ENCODE measurements at places on chromosomes 4 and X.

- DNase-seq: no peak
These were observed 23.7 kb downstream of the SULT1E1 start for GRCh38 chr4:69836287-69836686.

DNA sequence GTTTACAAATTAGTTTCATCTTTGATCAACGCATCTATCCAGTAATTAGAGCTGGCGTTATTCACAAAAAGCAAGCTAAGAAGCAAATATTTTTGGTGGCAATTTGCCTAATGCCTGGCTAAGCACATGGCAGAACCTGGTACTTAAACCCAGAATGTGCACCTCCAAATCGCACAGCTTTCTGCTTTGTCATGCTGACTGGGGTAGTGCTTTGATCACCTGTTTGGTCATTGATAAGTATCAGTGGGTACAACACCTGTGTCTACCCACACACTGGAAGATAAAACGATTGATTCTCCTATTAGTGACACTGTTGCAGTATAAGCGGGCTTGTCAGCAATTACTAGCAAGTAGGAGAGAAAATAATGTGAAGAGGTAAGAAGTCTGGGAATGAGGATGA is 1.9 kb downstream of the NUDT6 start:
- DNase-seq: no peak

DNA sequence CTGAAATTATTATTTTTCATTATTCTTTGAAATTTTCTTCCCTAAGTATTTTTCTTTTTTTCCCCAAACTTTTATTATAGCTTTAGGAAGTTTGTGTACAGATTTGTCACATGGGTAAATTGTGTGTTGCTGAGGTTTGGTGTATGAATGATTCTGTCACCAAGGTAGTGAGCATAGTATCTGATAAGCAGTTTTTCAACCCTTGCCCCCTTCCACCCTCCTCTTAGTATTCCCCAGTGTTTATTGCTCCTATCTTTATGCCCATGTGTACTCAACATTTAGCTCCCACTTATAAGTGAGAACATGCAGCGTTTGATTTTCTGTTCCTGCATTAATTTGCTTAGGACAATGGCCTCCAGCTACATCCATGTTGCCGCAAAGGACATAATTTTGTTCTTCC is 103.9 kb upstream of the MAGEB2 start:
- DNase-seq: no peak

- no peak for DNase-seq
These were observed 22.6 kb upstream of the CD38 start for GRCh38 chr4:15755321-15756155.

GRCh38 chr4:70943114-70943513 is 40.9 kb downstream of the MOB1B start:
- no peak for DNase-seq

GRCh38 chrX:69079268-69079667 is 86.0 kb downstream of the PJA1 start:
- DNase-seq: no peak

- DNase-seq: no peak
These were observed 102.3 kb downstream of the SCD5 start for GRCh38 chr4:82696117-82696860.

- no peak for DNase-seq
These were observed 129.1 kb upstream of the SMAD1 start for GRCh38 chr4:145352438-145353145.

DNA sequence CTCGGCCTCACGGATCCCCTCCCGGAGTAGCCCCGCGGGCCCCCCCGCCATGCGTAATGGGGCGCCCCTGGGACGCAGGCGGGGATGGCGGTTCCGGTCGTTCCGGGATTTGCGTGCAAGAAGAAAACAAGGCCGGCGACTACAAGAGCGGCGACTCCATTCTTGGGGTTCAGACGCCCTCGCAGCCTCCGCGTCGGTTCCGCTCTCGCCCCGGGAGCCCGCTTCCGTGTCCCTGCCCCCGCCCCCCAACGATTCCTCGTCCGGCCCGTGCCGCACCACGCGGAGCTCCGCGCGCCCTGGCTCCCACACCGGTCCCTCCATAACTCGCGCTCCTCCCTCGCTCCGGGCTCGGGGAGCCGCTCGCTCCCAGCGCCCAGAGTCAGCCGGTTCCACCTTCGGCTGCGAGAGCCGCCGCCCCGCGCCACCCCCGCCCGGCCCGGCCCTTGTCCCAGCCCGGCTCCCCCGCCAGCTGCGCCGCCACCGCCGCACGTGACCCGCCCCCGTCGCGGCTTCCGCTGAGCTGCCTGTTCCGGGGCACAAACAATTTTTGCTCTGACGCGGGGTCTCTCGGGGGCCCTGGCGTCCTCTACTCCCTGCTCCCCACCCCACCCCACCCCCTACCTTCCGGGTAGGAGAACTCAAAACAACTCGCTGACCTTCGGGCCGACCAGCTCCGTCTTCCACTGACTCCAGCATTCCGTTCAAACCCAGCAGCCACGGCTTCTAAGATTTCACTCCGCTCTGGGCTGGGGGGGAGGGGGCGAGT is 78.8 kb upstream of the BCOR start:
- DNase-seq: no peak

GRCh38 chrX:72203421-72203820 is 21.9 kb downstream of the PIN4 start:
- no peak for DNase-seq

DNA sequence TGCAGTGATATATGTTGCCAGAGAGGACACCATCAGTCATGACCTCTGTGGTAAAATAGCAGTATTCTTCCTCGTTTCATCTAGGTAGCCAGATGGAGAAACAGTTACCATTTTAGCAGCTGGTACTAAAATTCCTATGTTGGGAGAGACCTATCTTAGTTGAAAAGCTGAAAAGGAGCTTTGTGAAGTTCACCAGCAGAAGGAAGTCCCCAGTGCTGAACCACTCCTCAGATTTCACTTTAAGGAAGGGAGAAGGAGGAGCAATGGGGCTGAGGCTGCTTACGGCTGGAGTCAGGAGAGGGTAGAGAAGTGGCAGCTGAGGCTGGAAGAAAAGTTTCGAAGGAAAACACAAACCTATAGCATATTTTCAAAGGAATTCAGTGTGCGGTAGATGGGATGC is 103.7 kb downstream of the ATXN3L start:
- no peak for DNase-seq

DNA sequence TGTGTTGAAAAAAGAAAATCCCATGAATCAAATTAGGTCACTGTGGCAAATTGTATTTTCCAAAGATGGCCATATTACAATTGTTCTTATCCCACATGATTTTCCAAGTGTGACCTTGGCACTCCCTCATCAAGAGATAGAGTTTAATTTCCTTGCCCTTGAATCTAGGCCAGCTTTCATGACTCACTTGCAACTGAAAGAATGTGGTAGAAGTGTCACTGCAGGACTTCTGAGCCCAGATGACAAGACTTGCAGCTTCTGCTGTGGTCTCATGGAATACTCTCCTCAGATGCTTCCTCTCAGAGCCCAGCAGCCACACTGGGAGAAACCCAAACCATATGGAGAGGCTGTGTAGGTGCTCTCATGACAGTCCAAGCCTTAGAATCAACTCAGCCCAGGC is 139.0 kb downstream of the ADAMTS3 start:
- no peak for DNase-seq

GRCh38 chrX:130108647-130109428 is 1.5 kb downstream of the ELF4 start:
- DNase-seq: no peak

DNA sequence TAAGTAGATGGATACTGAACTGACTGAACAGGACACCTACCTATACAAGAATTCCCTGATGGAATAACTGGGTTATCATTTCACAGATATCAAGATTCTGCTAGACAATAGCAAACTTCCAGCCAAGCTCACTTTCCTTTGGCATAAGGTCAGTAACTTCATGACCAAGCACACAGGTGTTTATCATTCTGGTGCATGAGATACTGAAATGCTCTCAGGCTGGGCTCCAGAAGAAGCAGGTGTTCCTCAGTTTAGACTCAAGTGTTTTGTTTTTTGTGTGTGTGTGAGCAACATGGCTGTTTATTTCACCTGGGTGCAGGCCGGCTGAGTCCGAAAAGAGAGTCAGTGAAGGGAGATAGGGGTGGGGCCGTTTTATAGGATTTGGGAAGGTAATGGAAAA is 201.5 kb upstream of the SPOCK3 start:
- no peak for DNase-seq

DNA sequence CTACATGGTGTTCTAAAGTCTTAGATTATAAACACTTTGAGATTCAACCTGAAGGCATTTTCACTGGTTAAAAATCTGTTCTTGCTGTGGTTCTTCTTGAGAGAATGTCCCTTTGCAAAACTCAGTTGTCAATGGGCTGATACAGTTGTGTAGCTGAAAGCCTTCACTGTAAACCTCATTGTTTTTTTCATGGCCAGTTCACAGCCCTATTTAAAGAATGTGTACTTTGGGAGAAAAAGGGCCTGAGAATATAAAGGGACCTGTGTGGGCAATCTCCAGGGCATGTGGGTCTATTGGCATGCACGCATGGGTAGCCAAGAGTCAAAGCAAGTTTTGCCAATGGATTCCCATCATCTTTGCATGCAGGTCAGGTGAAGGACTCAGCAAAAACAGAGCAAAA is 7.8 kb upstream of the MAP7D3 start:
- no peak for DNase-seq

DNA sequence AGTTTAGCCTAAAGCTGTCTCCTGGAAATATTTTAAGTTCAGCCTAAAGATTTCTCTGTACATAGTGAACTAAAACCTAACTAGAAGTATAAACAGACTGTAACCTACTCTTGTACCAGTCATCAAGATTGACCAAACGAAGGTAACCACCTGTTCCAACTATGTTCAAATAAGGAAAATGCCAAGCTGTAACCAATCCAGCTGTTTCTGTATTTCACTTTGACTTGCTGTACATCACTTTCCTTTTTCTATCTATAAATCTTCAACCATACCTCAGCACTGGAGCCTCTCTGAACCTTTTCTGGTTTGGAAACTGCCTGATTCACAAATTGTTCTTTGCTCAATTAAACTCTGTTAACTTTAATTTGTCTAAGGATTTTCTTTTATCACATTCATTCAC is 3.1 kb upstream of the CYSLTR1 start:
- no peak for DNase-seq

GRCh38 chrX:41234962-41235361 is 99.0 kb upstream of the DDX3X start:
- no peak for DNase-seq

DNA sequence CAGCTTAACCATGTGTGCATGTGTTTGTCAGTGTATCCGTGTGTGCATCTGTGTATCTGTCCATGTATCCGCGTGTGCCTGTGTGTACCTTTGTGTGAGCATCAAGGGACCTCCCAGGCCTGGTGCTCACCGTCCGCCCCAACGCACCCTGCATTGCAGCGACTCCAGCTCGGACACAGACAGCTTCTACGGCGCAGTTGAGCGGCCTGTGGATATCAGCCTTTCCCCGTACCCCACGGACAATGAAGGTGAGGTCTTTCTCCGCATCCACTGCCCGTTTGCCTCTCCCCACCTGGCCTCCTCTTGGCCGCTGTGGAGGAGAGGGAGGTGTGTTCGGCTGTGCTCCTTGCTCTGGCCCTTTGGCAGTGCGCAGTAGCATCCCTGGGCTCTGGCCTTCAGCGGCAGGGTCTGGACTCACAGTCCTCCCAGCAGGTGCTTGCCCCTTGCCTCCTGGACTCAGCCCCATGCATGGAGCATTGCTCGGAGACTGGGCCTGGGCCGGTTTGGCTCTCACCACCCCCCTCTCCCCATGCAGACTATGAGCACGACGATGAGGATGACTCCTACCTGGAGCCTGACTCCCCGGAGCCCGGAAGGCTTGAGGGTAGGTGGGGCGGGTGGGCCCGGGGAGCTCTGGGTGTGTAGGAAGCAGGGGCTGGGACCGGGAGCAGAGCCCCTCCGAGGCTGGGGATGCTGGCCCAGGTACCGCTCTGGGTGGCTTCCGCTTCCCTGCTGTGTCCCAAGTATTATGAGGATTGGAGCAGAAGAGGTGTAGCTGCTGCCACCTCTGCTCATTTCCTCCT is 16.4 kb upstream of the ADD1 start:
- DNase-seq: no peak

DNA sequence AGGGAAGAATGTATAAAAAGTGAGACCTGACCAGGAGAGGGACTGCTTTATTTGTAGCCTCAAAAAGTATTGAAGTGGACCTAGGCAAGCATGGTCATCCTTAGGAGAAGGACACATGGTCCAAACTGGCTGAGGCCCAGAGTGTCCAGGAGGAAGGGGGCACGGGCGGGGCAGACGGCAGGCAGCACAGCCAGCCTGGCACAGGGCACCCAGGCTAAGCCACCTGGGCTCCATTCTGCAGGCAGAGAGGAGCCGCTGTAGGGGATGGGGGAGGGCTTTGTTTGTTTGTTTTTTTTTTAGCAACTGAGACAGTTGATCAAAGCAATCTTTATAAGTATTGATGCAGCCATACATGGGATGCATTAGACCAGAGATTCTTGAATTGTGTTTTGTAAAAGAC is 188.6 kb downstream of the PRDM5 start:
- DNase-seq: no peak

- DNase-seq: no peak
These were observed 12.2 kb downstream of the MTTP start for GRCh38 chr4:99586797-99587196.

DNA sequence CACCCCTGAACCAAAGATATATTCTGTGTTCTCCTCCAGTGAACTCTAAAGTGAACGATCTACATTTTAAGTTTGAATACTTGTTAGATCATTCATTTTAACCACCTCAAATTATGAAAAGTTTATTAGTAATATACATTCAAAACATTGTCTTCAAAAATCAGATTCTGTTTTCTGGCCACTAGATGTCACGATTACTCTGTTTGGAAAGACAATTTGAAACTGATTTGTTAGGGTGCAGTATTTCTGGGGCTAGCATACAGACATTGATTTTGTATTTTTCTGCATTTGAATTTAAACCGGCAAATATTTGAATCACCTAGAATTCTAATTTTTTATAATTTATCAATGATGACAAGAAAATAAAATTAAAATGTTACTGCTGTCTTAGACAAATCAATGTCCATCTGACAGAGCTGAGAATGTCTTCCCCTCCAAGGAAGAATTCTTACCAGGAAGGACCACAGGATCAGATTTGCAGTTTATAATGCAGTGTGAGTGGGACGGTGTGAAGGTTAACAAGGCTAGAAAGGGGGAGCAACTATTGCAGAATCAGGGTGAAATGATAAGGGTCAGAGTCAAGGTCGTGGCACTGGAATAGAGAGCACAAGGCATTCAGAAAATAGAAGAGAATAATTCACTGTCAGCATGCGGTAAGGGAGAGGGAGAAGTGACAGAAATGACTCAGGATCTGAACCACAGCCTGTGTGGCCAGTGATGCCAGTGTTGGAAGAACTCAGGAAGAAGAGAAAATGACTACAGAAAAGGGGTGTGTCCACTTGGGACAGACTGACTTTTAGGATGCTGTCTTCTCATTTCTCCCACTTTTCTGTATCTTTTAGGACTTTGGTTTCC is 91.6 kb downstream of the ANXA10 start:
- DNase-seq: peak; percentile 13

DNA sequence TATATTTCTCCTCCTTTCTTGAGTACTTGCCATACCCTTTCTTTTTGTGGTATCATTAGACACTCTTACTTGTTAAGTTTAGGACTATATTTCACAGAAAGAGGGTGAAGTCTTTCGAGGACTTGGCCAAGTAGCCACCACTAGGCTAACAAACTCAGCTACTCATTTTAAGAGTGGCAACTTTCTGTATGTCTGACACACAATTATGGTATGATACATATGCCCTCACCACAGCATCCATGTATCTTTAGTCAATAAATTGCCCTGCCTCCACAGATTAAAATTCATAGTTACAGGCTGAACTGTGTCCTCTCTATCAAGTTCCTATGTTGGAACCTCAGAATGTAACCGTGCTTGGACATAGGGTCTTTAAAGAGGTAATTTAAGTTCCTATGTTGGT is 23.2 kb downstream of the TAPT1 start:
- DNase-seq: no peak
